ENCODE measurements at places on chromosomes 12 and 14.

DNA sequence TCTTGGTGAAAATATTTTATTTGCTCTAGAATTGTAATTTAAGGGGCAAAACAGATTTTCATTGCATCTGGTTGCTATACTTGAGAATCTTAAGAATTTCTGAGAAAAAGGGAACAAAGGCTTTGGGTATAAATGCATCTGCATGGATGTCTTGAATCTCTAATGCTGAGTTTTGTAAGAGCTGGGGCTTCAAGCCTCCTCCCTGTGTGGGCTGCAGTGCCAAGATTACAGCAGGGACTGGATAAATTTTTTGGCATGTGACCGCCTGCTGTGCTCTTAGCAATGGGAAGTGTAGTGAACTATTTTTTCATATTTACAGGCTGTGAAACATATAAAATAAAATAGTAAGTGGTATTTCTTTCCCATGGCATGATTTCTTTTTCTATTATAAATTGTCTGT, 70.0 kb downstream of the SLC38A6 start:
- DNase-seq = no peak

DNA sequence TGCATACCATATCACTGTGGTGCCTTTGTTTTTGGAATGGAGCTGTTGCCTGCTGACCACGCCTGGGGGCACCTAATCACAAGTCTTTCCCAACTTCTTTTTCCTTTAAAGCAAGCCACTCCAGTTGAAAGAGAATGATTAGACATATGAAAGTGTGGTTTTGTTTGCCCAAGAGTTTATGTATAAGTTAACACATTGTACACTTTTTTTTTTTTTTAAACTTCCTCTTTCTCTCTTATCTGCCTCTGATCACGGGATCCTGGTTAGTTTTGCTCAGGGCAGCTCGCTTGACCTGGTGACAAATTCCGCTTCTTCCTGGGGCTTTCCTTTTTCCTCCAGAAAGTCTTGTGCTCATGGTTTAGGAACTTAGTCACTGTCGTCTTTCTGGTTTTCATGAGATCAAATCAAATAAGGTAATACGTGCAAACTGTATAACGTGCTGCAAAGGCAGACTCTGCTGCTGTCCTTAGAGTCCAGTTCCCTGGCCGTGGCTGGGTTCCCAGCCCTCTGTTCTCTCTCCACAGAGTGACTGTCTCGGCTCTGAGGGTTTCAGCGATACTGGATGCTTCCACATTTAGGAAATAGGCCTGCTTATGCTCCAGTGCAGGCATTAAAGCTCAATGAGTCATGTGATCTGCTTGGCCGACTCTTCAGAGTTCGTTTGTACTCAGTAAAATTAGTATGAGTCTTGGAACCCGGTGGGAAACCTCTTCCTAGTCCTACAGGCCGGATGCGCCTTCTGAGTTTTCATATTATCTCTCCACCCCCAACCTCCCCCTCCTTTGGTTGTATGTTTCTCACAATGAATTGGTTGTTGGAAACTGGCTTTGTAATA, 15.2 kb downstream of the RASSF3 start:
- no peak for DNase-seq

- no peak for DNase-seq
Observed at GRCh38 chr12:21993438-21993981, 52.3 kb upstream of the ABCC9 start.

DNA sequence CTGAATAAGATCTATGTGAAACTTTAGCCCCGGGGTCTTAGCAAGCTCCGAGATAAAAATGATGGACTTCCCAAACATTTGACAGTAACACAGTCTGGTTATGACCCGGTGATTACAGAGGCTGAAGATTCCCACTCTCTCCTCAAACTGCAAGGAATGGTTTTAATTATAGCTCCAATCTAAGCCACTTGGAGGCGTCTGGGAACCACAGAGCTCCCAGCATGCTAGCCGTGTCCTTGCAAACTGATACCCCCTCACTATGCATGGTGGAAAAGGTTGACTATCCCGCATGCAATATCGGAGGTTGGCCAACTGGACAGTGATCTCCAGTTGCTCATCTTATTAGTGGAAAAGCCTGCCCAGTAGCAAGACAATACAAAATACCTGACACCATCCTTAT, 76.5 kb upstream of the GRIN2B start:
- DNase-seq = no peak

GRCh38 chr12:14275886-14276285, 89.6 kb upstream of the ATF7IP start:
- DNase-seq = no peak

GRCh38 chr14:79896009-79896408, 315.3 kb downstream of the DIO2 start:
- DNase-seq = no peak

DNA sequence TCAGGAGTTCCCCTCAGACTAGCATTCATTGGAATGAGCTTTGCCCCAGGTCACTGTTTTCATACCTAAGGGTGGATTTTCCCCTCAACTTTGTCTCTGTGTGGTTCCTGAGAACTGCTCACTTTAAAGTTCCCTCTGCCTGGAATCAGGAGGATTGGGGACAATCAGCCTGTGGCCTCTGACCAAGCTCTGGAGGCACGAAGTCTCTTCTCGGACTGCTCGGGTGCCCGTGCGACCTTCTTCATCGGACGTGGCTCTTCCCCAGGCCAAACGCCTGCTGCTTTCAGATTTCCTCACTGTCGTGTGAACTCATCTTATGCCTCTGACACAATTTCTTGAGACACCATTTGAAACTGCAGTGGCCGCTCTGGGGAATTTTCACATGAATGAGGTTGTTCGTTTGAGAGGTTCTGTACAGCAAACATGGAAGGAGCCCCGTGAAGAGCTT, 153.7 kb upstream of the PZP start:
- no peak for DNase-seq

GRCh38 chr12:32254260-32254956, 144.9 kb upstream of the FGD4 start:
- no peak for DNase-seq

GRCh38 chr12:9741726-9742125, 8.8 kb upstream of the CLECL1 start:
- DNase-seq = no peak

GRCh38 chr14:96038558-96038919, 623 bp upstream of the C14orf132 start:
- no peak for DNase-seq

DNA sequence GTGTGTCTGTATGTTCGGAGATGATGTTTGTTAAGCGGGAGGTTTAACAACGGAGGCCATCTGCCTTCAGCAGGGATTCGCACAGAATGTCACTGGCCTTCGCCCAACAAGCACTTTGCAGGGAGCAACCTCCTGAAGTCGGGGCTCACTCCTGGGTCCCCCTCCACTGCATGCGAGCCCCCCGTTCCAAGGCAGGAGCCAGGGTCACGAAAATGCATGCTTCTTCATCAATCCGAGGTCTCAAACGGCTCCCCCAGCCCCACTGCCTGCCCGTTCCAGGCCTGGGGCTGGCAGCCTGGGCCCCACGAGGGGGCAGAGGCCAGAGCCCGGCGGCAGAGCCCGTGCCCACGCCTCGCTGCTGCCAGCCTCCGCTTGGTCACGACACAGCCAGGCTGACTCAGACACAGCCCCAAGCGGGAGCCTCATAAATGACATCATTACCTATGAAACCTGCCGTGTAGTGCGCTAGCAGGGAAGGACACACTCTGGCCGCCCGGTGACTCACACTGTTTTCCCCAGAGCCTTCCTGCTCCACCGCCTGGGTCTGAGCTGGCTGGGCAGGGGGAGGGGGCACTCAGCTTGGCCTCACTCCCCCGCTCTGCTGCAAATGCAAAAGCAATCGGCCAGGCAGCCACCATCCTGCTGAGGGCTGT, 169.5 kb upstream of the RTL1 start:
- DNase-seq = peak; percentile 33

- DNase-seq = no peak
Observed at GRCh38 chr12:69497308-69498026, 27.3 kb downstream of the FRS2 start.

- no peak for DNase-seq
Observed at GRCh38 chr12:57455374-57456144, 452 bp downstream of the INHBE start.

GRCh38 chr12:131808744-131809371, 19.3 kb upstream of the MMP17 start:
- no peak for DNase-seq

DNA sequence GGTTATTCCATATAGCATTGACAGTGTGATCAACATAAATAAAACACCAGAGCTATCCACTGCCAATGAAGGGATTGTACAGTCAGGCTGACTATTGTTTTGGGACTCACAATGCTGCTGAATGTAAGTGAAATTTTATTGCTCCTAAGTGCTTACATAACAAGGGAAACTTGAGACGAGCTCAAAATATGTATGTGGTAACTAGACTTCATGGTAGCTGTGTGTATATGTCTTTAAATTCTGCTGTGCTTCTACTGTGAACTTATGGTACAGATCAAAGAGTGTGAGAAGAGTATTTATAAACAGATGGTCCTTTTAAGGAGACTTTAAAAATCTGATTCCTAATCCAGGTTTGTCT, 6.9 kb downstream of the FLRT2 start:
- DNase-seq = no peak

DNA sequence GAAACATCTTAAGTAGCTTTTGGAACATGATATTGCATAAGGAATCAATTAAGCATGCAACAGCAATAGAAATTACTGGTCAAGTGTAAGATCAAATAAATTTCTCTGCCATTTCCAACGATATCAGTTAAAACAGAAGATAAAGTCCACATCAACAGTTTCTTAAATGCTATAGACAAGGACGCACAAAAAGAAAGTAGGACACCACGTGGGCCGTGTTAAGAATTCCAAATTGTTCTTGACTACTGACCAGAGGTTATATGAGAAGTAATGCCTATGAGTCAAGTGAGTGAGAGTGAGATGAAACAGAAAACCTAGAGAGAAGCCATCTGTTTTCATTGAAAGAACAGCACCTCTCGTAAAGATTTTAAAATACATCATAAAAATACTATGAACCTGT, 318.2 kb downstream of the TMEM117 start:
- no peak for DNase-seq

DNA sequence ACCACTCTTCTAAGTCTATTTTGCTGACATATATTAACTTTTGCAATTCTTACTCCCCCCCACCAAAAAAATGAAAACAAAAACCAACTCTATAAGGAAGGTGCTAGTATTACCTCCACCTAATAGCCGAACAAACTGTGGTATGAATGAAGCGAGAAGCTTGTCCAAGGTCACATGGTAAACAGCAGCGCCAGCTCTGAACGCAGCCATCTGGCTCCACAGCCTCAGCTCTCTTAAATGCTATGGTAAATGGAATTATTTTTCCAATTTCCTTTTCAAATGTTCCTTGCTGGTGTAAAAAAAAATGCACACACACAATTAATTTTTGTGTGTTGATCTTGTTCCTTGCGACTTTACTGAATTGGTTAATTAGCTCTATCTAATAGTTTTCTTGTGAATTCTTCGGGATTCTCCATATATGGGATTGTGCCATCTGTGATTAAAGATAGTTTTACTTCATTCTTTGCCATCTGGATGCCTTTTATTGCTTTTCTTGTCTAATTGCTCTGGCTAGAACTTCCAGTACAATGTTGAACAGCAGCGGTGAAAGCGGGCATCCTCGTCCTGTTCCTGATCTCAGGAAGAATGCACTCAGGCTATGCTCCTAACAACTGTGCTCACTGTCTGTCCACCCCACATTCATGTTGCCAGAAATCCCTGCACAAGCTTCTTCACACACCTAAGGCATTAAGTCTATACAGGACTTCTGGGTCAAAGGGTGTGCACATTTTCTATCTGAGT, 10.7 kb upstream of the C12orf76 start:
- no peak for DNase-seq

DNA sequence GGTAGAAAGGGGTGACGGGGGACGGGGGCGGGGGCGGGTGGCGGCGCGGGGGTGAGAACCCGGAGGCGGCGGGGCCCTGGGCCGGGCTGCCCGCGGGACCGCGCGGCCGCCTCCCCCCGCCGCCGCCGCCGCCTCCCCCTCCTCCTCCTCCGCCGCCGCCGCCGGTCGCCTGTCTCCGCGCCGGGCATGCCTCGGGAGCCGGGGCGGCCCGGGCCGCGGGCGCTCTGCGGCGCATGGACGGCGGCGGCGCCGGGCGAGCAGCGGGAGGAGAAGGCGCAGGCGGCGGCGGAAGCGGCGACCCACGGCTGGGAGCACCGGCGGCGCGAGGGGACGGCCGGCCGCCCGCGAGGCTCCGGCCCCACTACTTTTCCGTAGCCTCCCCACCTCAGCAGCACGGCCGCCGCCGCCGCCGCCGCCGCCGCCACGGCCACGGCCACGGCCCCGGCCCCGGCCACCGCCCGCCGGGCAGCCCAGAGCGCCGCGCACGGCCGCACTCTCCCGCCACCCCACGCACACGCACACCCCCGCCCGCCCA, at the start of gene NPAS3:
NPAS3 (plus strand) TSS at position 161 of the 535 bp plus-strand sequence.
- no peak for DNase-seq

DNA sequence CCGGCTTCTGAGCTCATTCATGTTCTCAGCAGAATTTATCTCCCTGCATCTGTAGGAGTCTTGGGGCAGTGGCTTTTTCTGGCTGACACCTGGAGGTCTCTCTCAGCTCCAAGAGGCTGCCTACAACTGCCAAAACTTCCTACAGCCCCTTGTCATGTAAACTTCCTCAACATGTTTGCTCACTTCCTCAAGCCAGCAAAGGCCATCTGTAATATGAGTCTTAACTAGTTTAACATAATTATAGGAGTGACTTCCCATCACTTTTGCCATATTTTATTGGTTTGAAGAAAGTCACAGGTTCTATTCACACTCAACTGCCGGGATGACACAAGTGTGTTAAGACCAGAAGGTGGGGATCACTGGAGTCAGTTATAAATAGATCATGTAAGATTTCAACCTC, 194.0 kb downstream of the VRK1 start:
- no peak for DNase-seq

DNA sequence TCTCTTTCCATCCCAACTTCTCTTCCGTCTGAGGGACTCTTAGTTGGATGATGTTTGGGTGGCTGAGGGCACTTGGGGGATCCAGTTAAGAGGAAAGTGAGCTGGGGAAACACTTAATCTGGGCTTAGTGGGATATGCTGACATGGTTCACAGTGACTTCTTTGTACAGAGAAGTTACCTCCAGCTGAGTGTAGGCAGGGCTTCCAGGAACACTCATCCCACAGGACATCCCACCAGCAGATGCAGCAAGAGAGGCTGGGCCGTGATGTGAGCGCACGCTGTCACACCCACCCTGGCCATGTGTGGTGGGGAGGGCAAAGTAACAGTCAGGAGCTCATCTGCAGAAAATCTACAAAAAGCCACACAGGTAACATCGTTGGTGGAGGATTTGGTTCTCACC, 832 bp upstream of the CACNA2D4 start:
- DNase-seq = no peak

- no peak for DNase-seq
Observed at GRCh38 chr12:79635676-79636075, 55.1 kb downstream of the PAWR start.

- no peak for DNase-seq
Observed at GRCh38 chr14:51401272-51401671, 161.2 kb downstream of the TMX1 start.

DNA sequence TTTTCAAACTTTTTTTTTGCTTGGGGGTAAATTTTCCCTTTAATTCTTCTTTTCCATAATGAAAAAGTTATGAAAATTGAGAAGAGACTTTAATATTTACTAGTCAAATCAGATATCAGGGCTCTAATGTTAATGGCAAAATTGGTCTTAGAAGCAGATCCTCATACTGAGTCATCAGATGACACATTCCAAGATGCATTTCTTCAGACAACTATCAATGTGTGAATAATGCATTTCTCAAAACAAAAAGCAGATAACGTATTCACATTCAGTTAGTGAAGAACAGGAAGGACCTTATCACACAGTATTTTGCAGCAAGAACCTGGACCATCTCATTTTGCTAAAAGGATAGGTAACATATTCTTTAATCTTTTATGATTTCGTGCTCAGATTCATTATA, 130.7 kb downstream of the GPHN start:
- no peak for DNase-seq
